ENCODE measurements at places on chromosomes 2 and 18. TPM values are rescaled to one million over a fixed set of nuclear protein-coding genes. Genes with fewer than 3 reads are reported as not detected.

DNA sequence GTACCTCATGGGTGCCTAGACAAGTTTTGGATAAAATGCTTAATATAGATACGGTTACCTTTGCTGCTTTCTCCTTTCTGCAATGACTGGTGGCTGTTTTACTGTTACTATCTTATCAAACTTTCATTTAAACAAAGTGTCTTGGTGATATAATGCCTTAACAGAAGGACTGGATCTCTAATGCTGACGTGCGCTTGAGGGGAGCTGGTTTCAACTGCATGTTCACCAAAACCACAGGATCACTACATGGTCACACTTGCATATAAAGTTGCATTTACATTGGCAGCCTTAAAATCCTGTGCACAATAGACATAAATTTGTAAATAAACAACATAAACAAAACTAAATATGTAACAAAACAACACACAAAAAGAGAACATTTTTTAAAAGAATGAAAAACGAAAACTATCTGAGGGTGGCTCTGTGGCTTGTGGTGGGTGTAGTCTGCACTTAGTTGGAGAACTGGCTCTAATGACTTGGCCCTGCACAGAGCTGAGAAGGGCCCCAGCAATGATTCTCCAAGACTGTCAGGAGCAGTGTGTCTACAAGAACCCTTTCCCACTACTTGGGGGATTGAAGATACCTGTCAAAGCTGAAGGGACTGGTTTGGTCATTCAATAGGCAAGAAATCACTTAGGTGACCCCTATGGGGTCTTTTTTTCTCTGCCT is 135.5 kb downstream of the UXS1 start:
- peaks cover 3% of the 10 kb centered on the region for H3K4me1 ChIP-seq
- no peaks in the 10 kb centered on the region for H3K27me3 ChIP-seq
- no peak overlapping the region for H3K4me3 ChIP-seq
- H3K27ac ChIP-seq = no peak overlapping the region

The SCN7A gene
- total RNA-seq = 0.39 TPM

GRCh38 chr18:31965316-31965970 is 22.5 kb upstream of the TRAPPC8 start:
- H3K27me3 ChIP-seq = no peaks in the 10 kb centered on the region
- peaks cover 2% of the 10 kb centered on the region for H3K36me3 ChIP-seq
- no peaks in the 10 kb centered on the region for H3K4me1 ChIP-seq
- H3K4me3 ChIP-seq = no peak overlapping the region
- H3K27ac ChIP-seq = no peak overlapping the region

GRCh38 chr2:15941871-15942710 is 1.7 kb downstream of the MYCN start:
- peaks cover 35% of the 10 kb centered on the region for H3K36me3 ChIP-seq
- peak; percentile 53 for DNase-seq
- H3K4me1 ChIP-seq = peaks cover 59% of the 10 kb centered on the region
- H3K27ac ChIP-seq = peak overlapping the region; percentile 87

- H3K27ac ChIP-seq = no peak overlapping the region
- no peaks in the 10 kb centered on the region for H3K4me1 ChIP-seq
- no peaks in the 10 kb centered on the region for H3K27me3 ChIP-seq
- no peak for DNase-seq
- no peak overlapping the region for H3K4me3 ChIP-seq
- no peaks in the 10 kb centered on the region for H3K36me3 ChIP-seq
Observed at GRCh38 chr2:195899226-195899625, 169.4 kb downstream of the DNAH7 start.

The ZNF396 gene
- 3.6 TPM for total RNA-seq

- DNase-seq = no peak
- H3K36me3 ChIP-seq = no peaks in the 10 kb centered on the region
- H3K27me3 ChIP-seq = no peaks in the 10 kb centered on the region
- H3K4me1 ChIP-seq = peaks cover 3% of the 10 kb centered on the region
Observed at GRCh38 chr18:39586741-39587140, 2021.1 kb upstream of the CELF4 start.
